ENCODE measurements at places on chromosomes 13 and 19.
A peak's percentile ranks its signal among the peaks of the same experiment; 100 is the strongest.

GRCh38 chr13:109043636-109044035 is 414.2 kb downstream of the MYO16 start:
- DNase-seq, result no peak

DNA sequence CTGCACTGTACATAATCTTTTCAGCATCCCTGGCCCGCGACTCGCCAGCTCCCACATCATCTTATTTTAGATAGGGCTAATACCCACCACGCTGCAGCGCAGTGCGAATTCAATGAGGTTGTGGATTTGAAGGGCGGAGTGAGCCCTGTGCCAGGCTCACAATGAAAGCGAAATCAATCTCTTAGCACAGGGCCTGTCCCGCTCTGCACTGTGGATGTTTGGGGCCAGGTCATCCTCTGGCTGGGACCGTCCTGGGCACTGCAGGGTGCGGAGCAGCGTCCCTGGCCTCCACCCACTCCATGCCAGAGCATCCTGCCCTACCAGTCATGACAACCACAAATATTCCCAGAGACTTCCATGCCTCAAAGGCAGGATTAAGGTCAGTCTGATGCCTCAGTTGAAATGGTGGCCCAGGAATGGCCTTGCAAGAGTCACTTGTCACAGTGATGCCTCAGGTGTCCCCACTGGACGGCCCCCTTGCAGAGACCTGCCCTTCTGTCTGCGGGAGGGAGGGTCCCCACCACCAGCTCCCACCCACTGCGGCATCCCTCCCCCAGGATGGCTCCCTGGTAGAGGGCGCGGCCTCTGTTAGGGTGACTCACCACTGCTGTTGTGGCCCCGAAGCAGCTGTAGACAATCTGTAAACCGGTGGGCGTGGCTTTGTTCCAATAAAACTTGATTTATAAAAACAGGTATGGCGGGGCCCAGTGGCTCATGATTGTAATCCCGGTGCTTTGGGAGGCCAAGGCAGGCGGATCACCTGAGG is 5.6 kb downstream of the UHRF1 start:
- peak; percentile 74 for DNase-seq

DNA sequence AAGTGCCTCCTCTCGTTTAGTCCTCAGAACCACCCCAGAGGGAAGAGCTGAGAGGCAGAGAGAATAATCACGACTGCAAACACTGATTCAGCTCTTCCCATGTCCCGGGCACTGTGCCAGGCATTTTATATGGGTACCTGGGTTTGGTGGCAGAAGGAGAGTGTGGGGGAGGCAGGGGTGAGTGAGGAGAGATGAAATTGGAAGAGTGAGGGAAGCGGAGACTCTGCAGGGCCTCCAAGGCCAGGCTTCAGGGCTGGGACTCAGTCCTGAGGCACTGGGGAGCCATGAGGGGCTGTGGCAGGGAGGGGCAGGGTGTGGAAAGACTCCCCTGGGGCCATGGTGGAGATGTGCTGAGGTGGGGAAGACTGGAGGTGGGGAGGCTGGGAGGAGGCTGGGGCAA is 8.7 kb downstream of the SYNGR4 start:
- no peak for DNase-seq

GRCh38 chr13:98959786-98960605 is 17.9 kb downstream of the DOCK9 start:
- no peak for DNase-seq

DNA sequence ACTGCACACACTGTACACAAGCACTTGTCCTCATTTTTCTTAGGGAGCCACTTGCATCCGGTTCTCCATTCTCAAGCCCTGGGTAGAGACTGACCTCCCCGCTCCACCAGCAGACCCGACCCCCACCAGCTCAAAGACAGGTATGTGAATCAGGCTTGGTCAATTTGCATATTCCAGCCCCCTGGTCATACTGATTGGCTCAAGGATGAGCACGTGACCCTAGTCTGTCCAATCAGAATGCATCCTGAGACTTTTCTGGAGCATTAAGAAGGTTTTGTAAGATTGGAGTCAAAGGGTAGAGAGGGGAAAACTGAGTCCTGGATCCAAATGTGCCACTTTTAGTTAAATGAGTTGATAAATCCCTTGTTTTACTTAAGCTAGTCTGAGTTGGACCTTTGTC is 34.1 kb downstream of the NOTCH3 start:
- no peak for DNase-seq

GRCh38 chr13:43441464-43441863 is 345.3 kb downstream of the ENOX1 start:
- no peak for DNase-seq

DNA sequence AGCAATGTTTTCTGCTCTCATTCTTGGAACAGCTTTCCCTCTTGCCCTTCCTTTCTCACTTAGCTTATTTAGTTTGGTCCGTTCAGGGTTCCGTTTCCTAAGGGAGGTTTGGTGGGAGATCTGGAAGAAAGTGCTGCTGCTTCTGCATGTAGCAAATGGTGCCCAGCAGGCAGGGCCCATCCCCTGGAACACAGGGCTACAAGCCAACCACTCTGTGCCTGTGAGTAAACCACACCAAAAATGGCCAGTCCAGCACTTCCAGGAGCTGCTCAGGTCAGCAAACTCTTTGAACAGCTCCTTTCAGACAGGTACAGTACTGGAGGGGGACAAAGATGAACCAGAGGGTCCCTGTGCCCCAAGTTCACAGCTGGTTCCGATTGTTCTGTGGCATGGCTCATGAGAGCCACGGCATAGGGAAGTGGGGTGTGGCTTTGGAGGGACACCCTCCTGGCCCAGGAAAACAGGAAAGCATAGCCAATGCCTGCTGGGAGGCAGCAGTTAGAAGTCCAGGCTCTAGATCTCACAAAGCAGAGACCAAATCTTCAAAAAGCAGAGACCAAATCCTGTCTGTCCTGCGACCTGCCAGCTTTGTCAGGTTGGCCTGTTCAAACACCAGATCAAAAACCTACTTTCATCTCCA is 39.5 kb downstream of the FAM124A start:
- no peak for DNase-seq
